ENCODE measurements at places on chromosomes 6 and 20. TPM values are rescaled to one million over a fixed set of nuclear protein-coding genes. Genes with fewer than 3 reads are reported as not detected.

RSPO3 gene
- total RNA-seq, result 23.3 TPM

CNR1 gene
- total RNA-seq, result 34.2 TPM

SAMD3 gene
- total RNA-seq, result 2.1 TPM

TSBP1 gene
- total RNA-seq, result not detected

CASP8AP2 gene
- 17.7 TPM for total RNA-seq

AKIRIN2 gene
- total RNA-seq, result 22.8 TPM

NT5E gene
- total RNA-seq, result 10.1 TPM

LY6G6F gene
- not detected for total RNA-seq

SALL4 gene
- total RNA-seq, result 0.33 TPM

SLC17A1 gene
- total RNA-seq, result not detected

GSTA2 gene
- not detected for total RNA-seq

ADGB gene
- total RNA-seq, result not detected

NOX3 gene
- not detected for total RNA-seq

DNA sequence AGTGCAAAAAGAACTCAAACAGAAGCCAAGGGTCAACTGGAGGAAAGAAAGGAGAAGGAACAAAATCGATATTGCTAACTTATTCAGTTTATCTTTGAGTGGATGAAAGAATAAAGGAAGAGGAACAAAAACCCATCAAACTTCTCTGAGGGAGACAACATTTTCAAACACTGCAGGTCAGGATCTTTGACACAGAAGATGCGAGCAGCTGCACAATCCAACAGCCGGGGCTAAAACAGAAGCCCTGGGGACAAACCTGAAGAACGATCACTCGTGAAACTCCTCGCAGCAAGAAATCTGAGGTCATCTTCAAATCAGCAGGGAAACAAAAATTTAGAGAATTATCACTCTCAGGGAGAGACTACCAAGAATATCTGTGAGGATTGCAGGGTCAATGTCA lies 14.2 kb downstream of the SLC23A2 start:
- DNase-seq, result no peak

DNA sequence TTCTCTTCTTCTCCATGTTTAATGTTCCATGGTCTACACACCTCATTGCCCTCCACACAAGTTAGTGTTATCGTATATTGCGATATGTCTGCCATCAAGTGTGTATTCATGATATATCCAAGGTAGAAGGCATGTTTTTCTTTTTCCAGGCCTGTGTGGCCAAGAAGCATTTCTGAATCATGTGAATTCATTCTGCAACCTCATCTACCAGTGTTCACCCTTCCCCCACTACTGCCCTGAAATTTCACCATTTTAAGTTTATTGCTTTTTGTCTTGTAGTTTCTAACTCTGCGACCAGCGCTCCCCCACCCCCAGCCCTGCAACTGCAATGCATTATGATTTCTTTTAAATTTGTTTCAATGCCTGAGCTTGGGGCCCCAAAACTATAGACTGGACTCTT lies 618.0 kb upstream of the FLRT3 start:
- DNase-seq, result no peak

DNA sequence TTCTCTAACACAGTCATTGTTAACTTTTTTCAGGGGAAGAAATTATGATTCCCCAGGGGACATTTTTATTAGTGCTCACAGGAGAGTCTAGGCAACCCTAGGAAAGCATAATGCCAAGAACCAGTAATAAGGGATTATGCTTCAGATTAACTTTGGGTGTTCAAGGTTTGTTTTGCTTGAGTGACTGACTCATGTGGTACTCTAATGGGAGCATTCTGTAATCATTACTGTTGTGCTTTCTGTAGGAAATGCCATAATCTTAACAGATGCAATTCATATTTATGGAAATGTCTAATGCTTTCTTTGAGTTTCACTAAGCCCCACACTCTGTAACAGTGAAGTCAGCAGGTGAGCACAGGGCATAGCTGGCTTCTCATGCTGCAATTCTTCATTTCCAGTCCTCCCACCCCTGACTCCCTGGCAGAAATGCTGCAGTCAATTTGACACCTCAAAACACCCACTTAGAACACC lies 263.4 kb upstream of the MAN1A1 start:
- DNase-seq, result no peak

GRCh38 chr6:83927470-83927869 lies 68.0 kb downstream of the CYB5R4 start:
- DNase-seq, result no peak

DNA sequence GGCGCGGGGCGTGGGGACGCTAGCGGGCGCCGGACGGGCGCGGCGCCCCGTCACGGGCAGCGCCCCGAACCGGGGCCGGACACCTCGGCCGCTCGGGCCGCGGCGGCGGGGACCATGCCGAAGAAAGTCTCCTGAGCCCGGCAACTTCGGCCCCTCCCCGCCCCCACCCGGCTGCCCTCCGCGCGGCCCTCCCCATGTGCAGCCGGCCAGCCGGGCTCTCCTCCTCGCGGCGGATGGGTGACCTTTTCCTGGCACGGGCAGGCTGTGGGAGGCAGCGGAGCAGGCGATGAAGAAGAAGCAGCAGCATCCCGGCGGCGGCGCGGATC lies 278 bp downstream of the UST start:
- peak; percentile 23 for DNase-seq

- DNase-seq, result no peak
Measured at GRCh38 chr6:141401168-141401567, 731.6 kb upstream of the GJE1 start.

GRCh38 chr6:116764961-116765841 lies at the start of gene FAM162B:
Gene FAM162B (minus strand): TSS chr6:116765719. CDS start chr6:116765576, 143 bp downstream.
- DNase-seq, result no peak

GRCh38 chr6:119764927-119765681 lies 415.5 kb upstream of the MAN1A1 start:
- DNase-seq, result no peak

DNA sequence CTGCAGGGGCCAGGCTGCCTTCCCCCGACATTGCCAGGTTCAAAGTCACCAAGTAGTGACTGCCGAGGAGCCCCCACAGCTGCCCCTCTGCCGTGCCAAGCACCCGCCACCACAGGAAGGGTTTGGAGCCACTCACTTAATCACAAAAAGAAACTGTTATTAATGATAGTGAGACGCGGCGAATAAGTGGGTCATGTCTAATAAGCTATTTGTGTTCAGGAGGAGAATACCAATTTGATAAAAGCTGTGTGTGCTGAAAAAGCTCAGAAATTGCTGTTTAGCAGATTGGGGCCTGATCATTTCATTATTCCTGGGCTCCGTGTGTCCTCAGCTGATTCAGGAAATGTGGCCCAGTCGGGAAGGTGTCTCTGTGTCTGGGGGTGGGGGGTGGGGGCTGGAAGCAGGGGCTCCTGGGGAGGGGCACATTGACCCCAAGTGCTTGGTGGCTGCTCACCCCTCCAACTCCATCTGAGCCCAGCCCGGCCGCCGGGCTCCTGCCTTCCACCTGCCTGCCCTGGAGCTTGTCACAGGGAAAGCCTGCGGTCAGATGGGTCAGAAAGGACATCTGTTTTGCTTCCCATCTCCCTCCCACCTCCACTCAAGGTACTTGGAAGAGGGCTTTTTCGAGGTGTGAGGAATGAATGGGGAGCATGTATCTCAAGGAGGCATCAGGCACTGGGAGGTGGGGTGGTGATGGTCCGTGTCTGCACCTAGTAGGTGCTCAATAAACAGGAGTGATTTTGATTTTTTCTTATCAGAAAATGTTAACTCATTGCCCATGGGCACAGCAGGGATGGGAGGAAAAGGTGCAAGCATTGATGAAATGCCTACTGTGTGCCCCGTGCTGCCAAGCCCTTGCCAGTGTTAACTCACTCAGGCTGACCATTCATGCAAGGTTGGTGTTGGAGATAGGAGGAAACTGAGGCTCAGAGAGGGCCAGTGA lies 3.0 kb downstream of the VSTM2L start:
- no peak for DNase-seq

- no peak for DNase-seq
Measured at GRCh38 chr6:111841822-111842221, 31.4 kb downstream of the FYN start.

DNA sequence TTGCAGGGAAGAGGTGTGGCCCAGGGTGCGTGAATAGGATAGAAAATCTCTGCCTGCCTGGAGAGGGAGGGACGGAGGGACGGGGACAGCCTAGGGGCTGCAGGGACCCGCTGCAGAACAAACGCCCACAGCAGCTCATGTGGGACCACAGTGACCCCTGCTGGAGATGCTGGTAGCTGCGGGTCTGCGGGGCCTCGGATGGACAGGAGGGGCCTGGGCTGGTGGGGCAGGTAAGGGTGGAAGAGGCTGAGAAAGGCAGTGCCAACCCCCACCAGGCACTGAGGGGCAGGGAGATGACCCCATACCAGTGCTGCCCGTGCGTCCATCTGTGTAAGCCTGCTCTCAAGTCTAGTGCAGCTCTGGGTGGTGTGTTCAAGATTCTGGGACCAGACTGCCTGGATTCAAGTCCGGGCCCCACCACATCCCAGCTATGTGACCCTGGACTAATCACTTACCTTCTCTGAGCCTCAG lies 39.4 kb downstream of the KIAA1755 start:
- no peak for DNase-seq

DNA sequence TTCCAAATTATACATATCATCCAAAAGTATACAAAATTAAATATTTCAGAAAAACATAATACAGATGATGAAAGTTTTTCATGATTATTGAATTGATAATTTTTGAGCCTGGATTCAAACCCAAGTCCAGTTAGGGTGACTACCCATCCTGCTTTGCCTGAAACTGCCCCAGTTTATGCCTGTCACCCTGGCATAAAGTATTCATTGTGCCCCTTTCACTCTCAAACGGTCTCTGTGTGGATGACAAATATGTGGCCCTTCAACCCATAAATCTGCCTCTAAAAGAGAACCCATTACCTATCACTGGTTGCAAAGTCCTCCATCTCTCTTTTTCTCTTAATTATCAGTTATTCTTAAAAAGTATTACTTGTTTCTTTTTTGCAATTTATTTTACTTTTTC lies 553.7 kb upstream of the JARID2 start:
- no peak for DNase-seq

DNA sequence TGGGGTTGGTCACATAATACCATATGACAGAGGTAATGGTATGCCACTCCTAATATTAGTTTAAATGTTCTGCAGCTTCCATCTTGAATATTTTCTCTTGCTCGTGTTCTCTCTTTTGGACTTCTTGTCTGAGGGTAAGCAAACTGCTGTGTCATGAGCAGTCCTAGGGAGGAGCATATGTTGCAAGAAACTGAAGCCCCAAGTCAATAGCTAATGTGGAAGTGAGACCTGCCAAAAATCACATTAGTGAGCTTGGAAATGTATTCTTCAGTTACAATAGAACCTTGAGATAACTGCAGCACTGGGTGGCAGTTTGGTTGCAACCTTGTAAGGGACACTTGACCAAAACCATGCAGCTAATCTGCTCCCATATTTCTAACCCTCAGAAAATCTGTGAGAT lies 178.2 kb upstream of the IMPG1 start:
- DNase-seq, result no peak

- no peak for DNase-seq
Measured at GRCh38 chr6:50829049-50829448, 10.4 kb downstream of the TFAP2B start.

DNA sequence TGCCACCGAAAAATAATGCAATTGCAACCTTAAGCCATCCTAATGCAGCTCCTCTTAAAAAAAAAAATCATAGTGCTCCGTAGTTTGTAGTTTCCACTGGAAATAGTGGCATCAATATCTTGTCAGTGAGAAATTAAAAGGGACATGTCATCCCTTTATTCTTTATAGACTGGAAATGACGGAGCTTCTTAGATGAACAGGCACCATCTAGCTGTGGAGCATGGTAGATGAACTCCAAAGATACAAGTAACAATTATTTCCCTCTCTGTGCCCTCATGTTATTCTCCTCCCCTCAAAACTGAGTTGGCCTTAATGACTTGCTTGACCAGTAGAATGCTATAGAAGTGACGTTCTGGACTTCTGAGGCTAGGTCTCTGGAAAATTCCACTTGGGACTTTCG lies 268.1 kb upstream of the SPTLC3 start:
- DNase-seq, result no peak

DNA sequence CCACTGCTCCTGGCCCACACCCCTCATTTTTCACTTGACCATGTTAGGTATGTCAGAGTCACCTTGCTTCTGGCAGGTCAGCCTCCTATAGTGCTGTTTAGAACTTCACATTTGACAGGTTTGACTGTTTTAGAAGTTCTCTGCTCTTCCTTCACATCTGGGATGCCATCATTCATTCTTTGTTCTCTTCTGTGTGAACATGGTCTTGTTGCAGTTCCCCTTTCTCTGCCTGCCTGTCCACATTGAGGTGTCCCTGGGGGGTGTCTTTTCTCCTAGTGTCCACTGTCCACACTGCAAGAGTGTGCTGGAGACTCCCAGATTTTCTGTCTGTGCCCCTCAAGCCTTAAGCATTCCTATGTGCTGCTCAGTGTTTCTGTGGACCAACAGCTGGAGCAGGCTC lies 89.5 kb downstream of the JARID2 start:
- no peak for DNase-seq

DNA sequence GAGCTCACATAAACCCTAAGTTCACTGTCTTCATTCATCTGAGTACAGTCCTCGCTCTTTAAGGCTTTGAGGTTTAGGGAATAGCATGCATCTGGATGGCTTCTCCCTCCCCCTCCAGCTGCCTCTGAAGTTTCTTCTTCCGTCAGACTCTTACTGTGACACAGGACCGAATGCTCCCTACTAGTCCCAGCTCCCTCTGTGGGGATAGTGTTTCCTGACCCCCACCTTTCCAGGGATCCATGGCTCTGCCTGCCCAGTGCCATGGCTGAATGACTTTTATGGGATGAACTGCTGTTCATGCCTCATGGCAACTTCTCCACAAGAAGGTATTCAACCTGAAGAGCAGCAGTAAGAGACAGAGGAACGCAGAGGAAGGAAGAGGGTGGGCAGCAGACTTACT lies 79.8 kb upstream of the EMILIN3 start:
- no peak for DNase-seq

GRCh38 chr6:2007165-2007564 lies 238.2 kb downstream of the GMDS start:
- DNase-seq, result no peak

- DNase-seq, result no peak
Measured at GRCh38 chr20:25059866-25060465, 2.0 kb upstream of the ACSS1 start.

DNA sequence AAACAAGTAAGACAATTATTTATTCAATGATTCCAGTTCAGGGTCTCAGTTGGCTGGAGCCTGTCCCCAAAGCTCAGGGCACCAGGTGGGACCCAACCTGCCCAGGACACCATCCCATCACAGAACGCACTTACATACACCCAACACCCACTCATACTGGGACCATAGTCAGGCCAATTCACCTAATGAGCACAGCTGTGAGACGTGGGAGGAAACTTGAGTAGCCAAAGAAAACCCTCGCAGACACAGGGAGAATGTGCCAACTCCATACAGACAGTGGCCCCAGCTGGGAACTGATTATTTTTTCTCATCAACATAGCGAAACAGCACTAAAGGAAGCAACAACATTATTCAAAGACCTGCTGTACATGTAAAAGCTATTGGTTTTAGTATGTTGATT lies 58.6 kb upstream of the DOK5 start:
- no peak for DNase-seq

DNA sequence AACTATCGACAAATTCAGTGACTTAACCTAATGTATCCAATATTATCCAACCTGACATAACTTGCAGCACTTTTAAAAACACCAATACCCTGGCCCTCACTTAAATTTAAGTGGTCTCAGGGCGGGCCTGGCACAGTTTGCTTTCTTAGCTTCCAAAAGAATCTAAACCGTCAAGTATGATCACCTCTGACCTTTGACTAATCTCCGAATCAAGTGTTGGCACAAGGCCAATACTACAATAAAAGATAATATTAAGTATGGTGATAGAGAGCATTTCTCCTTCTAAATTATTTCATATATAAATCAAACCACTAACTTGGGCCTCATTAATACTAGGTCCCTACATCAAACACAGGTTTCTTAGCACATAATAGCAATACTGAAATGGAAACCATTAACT lies 153.0 kb downstream of the PTPRK start:
- no peak for DNase-seq

GRCh38 chr6:47477497-47478232 lies at the start of gene CD2AP:
Gene CD2AP (plus strand): TSS chr6:47477789. CDS start chr6:47478245, 456 bp downstream.
- peak; percentile 89 for DNase-seq
